ENCODE measurements at places on chromosomes 16 and 17.

DNA sequence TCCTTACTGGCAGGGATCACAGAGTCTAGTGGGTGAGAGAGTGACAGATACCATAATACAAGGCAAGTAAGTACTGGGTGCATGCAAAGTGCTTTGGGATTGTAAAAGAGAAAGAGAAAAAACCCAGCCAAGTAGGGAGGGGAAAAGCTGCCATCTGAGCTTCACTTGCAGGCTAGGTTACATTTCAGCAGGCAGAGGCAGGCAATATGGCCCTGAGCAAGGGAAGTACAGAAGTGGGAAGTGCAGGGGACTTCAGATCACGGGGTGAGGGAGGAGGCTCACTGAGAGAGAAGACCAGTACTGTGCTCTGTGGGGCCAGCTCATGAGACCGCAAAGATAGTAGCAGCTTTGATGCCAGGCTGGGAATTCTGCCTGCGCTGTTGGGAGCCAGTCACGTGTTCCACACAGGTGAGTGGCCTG is 230.6 kb downstream of the MSI2 start:
- peaks cover 23% of the 10 kb centered on the region for H3K4me1 ChIP-seq
- no peak overlapping the region for H3K27ac ChIP-seq
- no peak for DNase-seq
- no peak overlapping the region for H3K4me3 ChIP-seq
- no peaks in the 10 kb centered on the region for H3K36me3 ChIP-seq

DNA sequence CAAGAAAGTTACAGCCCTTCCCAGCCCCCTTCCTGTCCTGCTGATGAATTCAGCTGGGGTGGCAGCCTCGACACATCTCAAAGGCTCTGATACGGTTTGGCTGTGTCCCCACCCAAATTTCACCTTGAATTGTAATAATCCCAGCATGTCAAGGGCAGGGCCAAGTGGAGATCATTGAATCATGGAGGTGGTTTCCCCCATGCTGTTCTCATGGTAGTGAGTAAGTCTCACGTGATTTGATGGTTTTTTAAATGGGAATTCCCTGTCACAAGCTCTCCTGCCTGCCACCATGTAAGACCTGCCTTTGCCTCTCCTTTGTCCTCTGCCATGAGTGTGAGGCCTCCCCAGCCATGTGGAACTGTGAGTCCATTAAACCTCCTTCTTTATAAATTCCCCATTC is 163.2 kb upstream of the FOXF1 start:
- H3K36me3 ChIP-seq: no peaks in the 10 kb centered on the region
- no peak overlapping the region for H3K4me3 ChIP-seq
- no peaks in the 10 kb centered on the region for H3K27me3 ChIP-seq
- H3K4me1 ChIP-seq: no peaks in the 10 kb centered on the region
- no peak for DNase-seq

DNA sequence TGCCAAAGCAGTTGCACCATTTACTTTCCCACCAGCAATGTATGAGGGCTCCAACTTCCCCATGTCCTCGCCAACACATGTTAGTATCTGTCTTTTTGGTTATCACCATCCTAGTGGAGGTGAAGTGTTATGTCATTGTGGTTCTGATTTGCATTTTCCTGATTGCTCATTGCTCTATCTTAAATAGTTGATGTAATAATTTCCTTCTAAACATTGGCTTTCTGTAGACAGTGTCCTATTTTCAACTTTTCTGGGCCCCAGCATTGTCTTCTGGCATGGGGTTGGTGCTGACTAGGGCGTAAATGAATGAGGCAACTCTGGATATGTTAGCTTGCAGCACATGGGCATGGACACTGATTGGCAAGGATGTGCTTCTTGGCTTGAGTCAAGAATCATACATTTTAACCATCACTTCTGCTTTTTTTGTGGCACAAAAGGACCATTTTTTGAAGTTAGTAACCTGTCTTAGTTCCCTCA is 25.1 kb downstream of the PLCG2 start:
- no peak for DNase-seq
- H3K4me3 ChIP-seq: no peak overlapping the region
- H3K27me3 ChIP-seq: no peaks in the 10 kb centered on the region
- H3K27ac ChIP-seq: no peak overlapping the region
- H3K36me3 ChIP-seq: no peaks in the 10 kb centered on the region

GRCh38 chr17:17810084-17810894 is 26.5 kb downstream of the SREBF1 start:
- no peak overlapping the region for H3K4me3 ChIP-seq
- H3K27ac ChIP-seq: no peak overlapping the region
- DNase-seq: no peak
- H3K27me3 ChIP-seq: no peaks in the 10 kb centered on the region

- no peaks in the 10 kb centered on the region for H3K27me3 ChIP-seq
- no peaks in the 10 kb centered on the region for H3K4me1 ChIP-seq
These were observed 43.5 kb downstream of the PEMT start for GRCh38 chr17:17548044-17548443.

GRCh38 chr17:66702106-66702936 is 132.6 kb upstream of the CACNG5 start:
- H3K36me3 ChIP-seq: peaks cover 4% of the 10 kb centered on the region
- H3K27me3 ChIP-seq: no peaks in the 10 kb centered on the region
- H3K27ac ChIP-seq: no peak overlapping the region
- DNase-seq: no peak
- H3K4me1 ChIP-seq: no peaks in the 10 kb centered on the region

DNA sequence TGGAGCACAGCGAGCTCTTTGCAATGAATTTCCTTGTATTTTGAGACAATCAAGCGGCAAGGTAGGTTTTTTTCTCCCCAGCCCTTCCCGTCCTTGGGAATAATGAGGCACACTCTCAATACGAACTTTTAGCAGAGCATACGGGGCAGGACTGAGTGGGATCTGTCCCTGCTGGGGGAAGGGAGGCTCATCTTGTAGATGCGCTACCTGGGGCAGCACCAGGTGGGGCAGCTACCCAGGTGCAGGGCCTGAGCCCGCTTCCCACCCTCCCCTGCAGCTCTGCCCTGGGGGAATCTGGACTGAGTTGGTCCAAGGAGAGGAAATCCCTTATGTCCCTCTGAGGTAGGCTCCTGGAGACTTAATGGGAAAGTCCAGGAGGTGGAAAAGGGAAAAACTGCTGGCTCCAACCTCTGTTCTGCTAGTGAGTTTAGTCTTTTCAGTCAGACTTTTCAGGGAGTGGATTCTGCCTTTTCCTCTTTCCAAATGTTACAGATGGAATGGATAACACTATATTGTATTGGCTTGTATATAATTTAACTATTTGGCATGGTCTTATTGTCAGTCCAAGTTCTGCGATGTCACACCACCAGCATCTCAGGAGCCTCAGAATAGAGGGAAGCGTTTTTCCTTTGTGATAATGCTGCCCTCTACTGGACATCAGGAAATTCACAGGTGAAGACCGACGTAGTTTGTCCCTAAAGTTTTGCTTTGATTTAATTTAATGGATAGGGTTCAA is 9.6 kb upstream of the CES1 start:
- no peak for DNase-seq
- no peaks in the 10 kb centered on the region for H3K4me1 ChIP-seq
- H3K4me3 ChIP-seq: no peak overlapping the region

DNA sequence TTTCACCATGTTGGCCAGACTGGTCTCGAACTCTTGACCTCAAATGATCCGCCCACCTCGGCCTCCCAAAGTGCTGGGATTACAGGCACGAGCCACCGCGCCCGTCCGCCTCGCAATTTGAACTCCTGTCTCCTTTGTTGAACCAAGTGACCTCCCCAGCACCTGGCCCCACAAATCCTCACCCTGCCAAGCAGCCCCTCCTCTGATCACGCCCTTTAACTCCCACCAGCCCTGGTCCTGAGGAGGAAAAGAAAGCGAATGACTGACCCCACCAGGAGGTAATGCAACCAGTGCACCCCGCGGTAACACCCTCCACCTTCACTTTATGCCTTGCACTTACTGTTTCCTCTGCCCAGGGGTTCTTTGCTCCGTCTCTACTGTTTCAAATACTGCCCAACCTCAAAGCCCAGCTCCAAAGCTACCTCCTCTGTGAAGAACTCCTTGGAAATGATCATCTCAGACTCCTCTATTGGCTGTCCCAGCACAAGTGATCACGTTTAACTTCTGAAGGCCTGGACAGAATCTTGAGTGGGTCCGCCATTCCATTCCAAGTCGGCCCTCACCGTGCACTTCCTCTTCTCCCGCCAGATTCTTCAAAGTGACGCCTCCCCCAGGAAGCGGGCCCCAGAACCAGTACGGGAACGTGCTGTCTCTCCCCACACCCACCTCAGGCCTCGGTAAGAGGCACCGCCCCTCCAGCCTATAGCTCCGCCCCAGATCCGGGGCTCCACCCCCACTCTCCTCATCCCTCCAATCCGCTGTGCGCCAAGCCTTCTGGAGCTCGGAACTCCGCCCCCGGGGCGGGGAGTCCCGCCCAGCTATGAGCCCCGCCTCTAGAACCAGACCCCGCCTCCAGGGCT is 4.4 kb downstream of the CD19 start:
- peak; percentile 86 for DNase-seq
- H3K4me3 ChIP-seq: peak overlapping the region; percentile 23
- H3K27me3 ChIP-seq: no peaks in the 10 kb centered on the region
- H3K36me3 ChIP-seq: no peaks in the 10 kb centered on the region

GRCh38 chr17:72609501-72609900 is 483.0 kb downstream of the SLC39A11 start:
- H3K27ac ChIP-seq: no peak overlapping the region
- H3K4me1 ChIP-seq: no peaks in the 10 kb centered on the region
- H3K27me3 ChIP-seq: no peaks in the 10 kb centered on the region

DNA sequence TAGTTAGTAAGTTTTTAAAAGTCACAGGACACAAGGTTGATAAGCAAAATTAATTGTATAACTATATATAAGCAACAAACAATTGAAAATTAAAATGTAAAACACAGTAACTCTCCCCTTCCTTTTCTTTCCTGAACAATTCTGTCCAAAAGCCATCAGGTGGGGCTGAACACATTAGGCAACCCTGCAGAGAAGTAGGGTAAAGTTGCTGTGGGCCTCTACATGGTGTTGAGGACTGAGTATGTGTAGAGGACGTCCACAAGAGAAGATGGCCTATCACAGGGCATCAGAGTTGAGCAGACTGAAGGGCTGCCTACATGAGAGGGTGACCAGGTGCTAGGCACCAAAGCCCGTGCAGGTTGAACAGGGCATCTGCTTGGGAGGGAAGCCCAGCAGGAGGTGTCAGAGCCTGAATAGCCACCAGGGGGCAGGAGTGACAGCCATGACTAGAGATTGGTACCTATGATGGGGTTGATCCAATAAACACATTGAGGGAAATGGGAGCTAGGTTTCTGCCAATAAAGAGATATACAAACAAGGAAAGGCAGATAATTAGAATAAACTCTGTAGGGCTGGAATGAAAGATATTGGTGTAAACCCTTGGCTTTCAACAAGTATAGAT is 415.1 kb downstream of the NPIPA8 start:
- H3K27ac ChIP-seq: no peak overlapping the region
- no peaks in the 10 kb centered on the region for H3K36me3 ChIP-seq

DNA sequence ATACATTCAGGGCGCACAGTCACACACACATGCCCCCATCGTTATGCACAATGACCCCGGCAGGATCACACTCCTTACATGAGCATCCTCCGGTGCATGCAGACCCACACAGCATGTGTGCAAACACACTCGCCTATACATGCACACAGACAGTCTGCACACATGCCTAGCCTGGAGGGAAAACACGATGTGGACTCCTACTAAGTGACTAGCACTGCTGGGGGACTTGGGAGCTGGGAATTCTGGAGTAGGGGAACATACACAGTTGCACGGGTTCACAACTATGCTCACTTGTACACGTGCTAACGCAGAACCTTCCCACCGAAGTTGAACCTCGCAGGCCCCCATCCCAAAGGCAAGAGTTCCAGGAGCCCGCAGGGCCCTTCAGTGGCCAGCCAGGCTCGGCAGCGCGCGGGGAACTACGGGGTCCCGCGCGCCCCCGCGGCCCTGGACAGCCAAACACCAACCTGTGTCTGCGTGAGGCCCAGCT is 2.0 kb downstream of the DLX3 start:
- H3K4me1 ChIP-seq: peaks cover 16% of the 10 kb centered on the region
- H3K4me3 ChIP-seq: peak overlapping the region; percentile 41

DNA sequence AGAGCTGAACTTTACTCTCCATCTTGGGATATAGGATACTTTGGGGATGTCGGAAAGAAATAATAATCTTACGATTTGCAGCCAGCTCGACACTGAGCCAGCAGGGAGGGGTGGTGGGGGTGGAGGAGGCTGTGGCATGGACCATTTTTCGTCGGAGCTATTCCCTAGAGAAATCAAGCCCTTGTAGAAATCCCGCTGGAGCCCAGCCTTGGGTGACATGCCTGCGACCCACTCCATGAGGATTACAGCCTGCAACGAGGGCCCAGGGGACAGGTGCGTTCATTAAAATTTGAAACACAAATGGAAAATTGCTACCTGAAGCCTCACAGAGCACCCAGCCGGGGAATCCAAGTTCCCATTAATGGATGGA is 82.8 kb upstream of the GSE1 start:
- no peaks in the 10 kb centered on the region for H3K4me1 ChIP-seq
- H3K27me3 ChIP-seq: no peaks in the 10 kb centered on the region
- no peaks in the 10 kb centered on the region for H3K36me3 ChIP-seq
- no peak overlapping the region for H3K4me3 ChIP-seq
- H3K27ac ChIP-seq: no peak overlapping the region
- DNase-seq: no peak

DNA sequence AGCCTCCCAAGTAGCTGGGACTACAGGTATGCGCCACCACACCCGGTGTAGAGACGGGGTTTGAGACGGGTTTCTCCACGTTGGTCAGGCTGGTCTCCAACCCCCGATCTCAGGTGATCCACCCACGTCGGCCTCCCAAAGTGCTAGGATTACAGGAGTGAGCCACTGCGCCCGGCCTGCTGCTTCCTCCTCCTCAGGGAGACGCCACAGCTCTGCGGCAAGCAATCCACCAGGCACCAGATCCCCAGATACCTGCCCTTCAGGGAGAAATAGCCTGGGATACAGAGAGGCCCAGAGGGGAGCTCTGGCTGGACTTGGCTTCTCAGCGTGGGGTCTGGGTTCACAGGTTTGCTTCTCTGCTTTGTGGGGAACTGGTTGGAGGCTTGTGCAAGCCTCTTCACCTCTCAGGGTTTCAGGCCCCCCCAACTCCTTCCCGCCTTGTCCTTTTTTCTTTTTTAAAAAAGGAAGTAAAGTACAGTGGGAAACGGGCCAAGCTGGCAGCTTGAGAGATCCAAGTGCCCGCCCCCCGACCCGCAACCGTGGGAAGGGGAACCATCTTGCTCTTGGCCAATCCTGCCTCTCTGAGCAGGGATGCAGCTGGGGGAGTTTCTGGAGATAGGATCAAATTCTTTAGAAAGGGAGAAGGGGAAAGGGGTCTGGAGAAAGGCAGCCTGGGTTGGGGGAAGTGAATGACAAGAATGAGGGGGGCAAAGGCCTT is 2.6 kb upstream of the SPHK1 start:
- no peak overlapping the region for H3K27ac ChIP-seq
- H3K4me1 ChIP-seq: peaks cover 19% of the 10 kb centered on the region
- no peaks in the 10 kb centered on the region for H3K36me3 ChIP-seq
- no peak for DNase-seq
